ENCODE measurements at places on chromosomes 4 and X. TPM values are rescaled to one million over a fixed set of nuclear protein-coding genes. Genes with fewer than 3 reads are reported as not detected.

DNA sequence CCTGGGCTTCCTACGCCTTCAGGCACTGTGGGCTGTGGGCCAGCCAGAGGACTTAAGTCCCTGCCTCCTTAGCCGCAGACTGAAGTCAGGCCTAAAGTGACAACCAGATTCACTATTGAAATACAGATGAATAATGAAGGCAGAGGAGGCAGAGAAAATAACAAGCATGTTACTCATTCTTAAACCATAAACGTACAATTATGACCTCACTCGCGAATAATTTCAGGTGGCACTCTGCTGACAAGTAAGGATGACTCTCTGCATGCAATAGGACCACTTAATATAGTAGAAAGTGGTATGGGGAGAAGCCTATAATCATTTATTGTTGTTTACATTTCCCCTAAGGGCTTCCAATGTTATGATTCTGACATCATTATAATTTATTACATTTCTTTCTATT, 409.2 kb upstream of the FGF13 start:
- DNase-seq: no peak

DNA sequence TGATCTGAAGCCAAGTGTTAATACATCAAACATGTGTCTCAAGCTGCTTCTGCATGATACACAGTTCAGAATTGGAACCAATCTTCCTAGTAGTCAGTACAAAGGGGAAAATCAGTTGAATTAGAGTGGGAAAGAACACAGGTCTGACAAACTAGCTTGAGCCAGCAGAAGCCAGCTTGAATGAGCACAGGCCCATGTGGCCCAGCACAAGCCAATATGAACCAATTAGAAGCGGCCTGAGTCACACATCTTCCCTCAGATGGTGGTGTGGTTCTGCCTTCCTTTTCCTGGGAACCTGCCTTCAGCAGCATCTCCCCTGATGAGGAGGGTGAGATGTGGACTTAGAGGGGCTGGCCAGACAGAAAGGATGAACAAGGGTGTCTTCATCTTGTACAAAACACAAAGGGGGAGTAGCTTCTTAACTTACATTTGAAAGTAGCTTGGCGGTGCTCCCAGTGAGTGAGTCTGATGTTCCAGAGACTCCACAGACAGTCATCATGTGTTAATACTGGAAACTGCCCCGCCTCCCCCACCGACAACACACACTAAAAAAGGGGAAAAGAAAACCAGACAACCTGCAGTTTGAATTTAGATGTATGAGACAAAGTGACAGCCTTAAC, 72.0 kb downstream of the FRMPD4 start:
- DNase-seq: no peak

GRCh38 chr4:102836596-102836995, 9.2 kb upstream of the UBE2D3 start:
- DNase-seq: no peak

DNA sequence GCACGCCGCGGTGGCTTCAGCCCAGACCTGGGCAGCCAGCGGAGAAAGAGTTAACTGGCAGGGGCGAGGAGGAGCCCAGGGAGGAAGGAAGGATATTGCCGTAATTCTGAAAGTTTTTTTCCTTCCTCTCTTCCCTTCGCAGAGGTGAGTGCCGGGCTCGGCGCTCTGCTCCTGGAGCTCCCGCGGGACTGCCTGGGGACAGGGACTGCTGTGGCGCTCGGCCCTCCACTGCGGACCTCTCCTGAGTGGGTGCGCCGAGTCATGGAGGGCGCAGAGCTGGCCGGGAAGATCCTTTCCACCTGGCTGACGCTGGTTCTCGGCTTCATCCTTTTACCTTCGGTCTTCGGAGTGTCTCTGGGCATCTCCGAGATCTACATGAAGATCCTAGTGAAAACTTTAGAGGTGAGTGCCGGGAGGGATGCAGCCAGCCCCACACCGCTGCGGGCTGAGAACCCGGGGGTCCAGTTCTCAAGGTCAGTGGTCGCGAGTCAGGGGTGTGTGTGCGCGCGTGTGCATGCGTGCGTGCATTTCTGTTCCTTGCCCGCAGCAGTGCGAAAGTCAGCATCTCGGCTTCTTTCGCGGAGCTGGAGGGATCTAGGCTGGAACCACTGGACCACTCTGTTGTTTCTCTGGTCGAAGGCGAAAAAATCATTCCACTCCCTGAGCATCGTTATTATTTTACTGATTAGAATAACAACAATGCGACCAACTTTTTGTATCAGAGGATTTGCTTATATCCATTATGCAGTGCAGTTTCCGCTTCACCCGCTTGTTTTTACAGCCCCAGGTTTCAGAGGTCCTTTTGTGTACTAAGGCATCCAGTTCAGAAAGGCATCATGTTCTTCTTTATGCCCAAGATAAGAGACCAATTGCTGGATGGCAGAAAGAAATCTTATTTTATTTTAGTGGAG, 709 bp downstream of the GPAT3 start:
- no peak for DNase-seq

GRCh38 chr4:119517361-119518229, 111.0 kb downstream of the PDE5A start:
- DNase-seq: peak; percentile 66

GRCh38 chrX:68686097-68686977, 38.9 kb downstream of the STARD8 start:
- DNase-seq: no peak

- no peak for DNase-seq
Observed at GRCh38 chr4:8504279-8505007, 63.9 kb downstream of the TRMT44 start.

DNA sequence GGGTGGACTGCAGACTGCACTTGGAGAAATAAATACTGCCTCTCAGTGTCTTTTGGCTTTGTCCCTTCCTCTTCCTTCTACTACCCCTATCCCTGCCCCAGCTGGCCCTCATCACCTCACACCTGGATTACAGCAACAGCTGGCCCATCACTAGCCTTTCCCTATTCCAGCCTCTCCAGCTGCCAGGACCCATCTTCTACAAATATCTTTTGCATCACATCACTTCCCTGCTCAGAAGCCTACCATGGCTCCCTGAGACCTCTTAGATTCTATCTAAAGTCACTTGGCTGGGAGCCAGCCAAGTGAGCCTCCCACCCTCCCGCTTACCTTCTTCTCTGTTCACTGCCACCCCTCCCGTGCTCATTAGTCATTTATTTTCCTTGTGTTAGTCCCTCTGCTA, 66.8 kb downstream of the TSC22D3 start:
- DNase-seq: peak; percentile 32

GRCh38 chrX:44039556-44039955, 66.4 kb upstream of the NDP start:
- DNase-seq: no peak

DNA sequence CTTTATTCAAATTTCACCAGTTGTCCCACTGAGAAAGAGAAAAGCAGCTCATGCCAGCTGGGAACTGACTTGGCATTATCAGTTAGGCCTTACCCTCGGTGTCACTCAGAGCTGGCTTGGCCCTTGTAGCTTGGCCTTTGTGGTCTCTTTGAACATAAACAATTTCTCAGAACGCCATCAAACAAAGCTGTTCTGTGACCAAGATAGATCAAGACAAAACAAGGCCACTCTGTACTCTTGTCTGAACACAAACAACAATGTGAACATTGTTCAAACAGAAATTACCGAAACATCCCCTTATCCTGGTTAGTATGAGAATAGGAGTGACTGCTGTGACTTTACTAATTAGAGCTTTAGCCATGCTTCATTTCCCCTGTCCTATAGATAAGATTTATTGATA, 57.2 kb downstream of the DIPK2B start:
- DNase-seq: no peak

DNA sequence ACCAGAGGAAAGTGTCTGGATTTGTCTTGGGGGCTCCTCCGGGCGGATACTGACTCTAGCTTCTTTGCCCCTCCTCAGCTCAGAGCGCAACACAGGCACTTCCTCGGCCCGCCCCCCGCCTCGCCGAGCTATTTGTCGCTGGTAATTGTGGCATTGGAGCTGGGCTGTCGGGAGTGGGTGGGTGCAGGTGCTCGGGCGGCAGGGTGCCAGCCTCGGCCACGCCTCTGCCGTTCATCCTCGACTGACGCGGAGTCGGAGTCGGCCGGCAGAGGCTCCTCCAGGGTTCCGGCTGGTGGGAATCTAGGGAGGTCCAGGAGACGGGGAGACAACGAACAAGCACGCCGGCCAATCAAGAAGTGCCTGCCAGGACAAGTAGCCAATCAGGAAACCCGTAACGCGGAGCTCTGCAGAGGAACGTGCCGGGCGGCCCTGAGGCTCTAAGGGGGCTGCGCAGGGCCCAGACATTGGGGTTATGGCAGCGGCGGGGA, 3.9 kb upstream of the SYN1 start:
- peak; percentile 32 for DNase-seq

- no peak for DNase-seq
Observed at GRCh38 chr4:155428128-155428527, 51.4 kb upstream of the MAP9 start.

- DNase-seq: no peak
Observed at GRCh38 chr4:122090989-122091388, 61.1 kb upstream of the BLTP1 start.

DNA sequence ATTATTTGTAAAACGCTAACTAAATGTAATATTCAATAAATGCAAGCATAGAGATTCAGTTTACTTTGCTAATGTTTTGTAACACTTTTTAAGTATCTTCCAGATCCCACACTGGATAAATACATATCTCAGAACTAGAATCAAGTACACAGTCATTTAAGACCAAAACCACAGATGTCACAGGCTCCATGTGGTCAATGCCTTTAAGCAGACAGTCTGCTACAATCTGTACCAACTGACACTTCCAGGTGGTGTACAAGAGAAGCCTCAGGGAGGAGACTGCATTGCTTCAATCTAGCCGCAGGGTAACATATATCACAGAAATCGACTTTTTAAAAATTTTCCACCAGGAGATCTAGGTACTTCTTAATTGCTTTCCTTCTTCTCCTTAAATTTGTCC, 229.6 kb upstream of the DIAPH2 start:
- DNase-seq: no peak

- DNase-seq: no peak
Observed at GRCh38 chr4:60396341-60397049, 803.6 kb upstream of the ADGRL3 start.

GRCh38 chrX:118507766-118508165, 12.2 kb downstream of the DOCK11 start:
- no peak for DNase-seq

GRCh38 chr4:105896984-105897775, 1.9 kb downstream of the NPNT start:
- no peak for DNase-seq

DNA sequence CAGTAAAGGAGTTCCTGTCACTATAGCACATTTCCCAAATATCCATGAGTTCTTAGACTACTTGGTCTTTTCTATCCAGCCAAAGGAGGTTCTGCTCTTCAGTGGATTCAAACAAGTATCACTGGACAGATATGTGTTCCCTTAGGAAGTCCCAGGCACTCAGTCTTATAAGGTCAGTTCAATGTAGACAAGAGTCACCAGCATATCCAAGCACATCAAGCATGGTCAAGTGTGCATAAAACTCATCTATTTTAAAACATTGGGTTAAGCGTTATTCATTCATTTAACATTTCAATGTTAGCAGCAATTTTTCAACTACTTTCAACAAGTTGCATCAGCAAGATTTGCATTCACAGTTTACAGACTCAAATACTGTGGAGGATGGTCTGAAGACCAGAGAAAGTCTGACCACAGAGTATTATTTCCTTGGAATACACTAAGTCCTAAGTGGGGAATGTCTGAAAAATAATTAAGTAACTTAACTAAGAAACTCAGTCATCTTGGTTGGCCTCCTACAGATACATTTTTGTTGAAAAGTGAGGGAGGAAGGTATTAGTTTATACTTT, 630.5 kb upstream of the IGFBP7 start:
- DNase-seq: no peak

- no peak for DNase-seq
Observed at GRCh38 chr4:15878011-15878410, 60.5 kb downstream of the FGFBP1 start.

DNA sequence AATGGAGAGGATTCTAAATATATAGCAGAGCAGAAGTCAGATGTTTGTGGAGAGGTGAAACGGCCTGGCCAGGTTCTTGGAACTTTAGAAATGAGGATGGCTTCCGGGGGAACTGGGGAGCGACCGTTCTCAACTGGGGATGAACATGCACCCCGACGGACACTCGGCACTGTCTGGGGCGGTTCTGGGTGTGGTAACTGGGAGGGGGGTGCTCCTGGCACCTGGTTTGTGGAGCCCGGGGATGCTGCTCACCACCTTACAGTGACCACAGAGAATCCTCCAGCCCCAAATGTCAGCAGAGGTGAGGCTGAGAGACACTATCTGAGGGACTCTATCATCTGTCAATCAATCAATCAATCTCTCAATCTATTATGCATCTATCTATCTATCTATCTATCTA, 69.0 kb upstream of the PPP2R3B start:
- no peak for DNase-seq

The TMPRSS11F gene
- polyA plus RNA-seq: not detected

The DKK2 gene
- 0.83 TPM for polyA plus RNA-seq

The CLDN34 gene
- 0.12 TPM for polyA plus RNA-seq

The CRMP1 gene
- 6.2 TPM for polyA plus RNA-seq
